ENCODE measurements at places on chromosomes 1 and 21. TPM values are rescaled to one million over a fixed set of nuclear protein-coding genes. Genes with fewer than 3 reads are reported as not detected.

HES5 gene
- total RNA-seq: not detected

SPRR1B gene
- not detected for total RNA-seq

DNA sequence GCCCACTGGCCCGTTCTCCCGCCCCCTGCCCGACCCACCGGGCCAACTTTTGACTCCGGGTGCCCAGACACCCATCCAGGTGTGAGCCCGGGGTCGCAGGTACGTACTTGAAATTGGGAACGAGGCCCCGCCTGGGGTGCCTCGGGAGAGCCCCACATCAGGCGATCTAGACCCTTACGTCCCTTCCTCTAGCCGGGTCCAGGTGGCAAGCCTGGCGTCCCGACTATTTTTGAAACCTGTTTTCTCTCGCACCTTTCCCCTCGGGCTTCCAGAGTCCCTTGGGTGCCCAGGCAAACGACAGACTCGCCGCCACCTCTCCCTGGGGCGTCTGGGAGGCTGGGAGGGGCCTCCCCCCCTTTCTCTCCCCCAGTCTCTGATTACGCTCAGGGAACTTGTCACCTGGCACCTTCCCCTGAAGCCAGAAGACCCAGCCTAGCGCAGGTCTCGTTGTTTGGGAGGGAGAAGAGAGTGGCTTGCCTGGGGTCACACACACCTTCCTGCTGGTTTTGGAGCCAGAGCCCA, 898 bp downstream of the LDLRAP1 start:
- no peak for DNase-seq

- DNase-seq: no peak
Measured at GRCh38 chr1:178283409-178283808, 189.5 kb downstream of the RASAL2 start.

DNA sequence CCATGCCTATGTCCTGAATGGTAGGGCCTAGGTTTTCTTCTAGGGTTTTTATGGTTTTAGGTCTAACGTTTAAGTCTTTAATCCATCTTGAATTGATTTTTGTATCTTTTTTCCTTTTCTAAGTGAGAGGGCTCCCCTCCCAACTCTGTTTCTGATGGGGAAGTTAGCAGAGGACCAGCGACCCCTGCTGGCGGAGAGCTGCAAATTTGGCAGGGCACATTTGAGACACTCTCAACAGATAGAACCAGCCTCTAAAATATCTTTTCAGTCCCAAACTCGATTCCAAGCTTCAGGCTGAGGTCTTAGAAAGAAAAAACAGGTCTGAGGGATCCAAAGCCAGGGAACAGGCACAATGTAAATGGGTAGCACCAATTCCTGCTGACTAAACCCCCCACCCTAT, 32.5 kb downstream of the LRRC3 start:
- no peak for DNase-seq

GRCh38 chr1:235327559-235328270, at the start of gene ARID4B:
Gene ARID4B (minus strand): TSS chr1:235328179. CDS start chr1:235326919, 1,260 bp downstream.
- DNase-seq: no peak

TRAF5 gene
- 14.9 TPM for total RNA-seq

PPFIA4 gene
- 1.6 TPM for total RNA-seq

- DNase-seq: no peak
Measured at GRCh38 chr1:10773376-10773775, 23.1 kb downstream of the CASZ1 start.

GRCh38 chr1:34642679-34643078, 112.2 kb upstream of the GJB5 start:
- no peak for DNase-seq

DNA sequence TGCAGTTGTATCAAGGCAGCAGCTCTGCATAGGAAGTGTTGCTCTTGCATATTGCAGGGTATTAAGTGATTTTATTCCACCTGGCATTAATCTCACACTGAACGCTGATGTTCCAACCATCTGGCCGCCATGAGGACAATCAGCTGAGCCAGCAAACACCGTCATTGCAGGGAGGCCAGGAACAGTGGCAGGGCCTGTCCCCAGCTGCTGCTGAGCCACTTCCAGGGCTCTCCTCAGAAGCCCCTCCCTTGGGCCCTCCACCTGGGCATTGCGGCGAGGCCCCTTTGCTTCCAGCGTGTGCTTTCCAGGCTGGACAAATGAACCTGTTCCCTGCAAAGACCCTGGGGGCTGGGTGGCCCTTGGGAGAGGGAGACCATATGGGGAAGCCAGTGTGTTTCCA, 171.6 kb upstream of the C1orf174 start:
- DNase-seq: no peak

DNA sequence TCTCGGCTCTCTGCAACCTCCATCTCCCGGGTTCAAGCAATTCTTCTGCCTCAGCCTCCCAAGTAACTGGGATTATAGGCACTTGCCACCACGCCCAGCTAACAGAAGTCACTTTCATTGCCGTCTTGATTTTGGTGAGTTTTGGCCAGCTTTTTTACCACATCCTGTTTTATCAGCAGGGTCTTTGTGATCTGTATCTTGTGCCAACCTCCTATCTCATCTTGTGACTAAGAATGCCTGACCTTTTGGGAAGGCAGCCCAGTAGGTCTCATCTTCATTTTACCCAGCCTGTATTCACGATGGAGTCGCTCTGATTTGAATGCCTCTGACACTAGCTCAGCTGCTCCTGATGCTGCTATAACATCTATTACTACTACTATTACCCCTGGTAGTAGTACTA, 46.8 kb upstream of the BARHL2 start:
- no peak for DNase-seq

Measured in esophagus muscularis mucosa (tissue), 4 donors.